CD4-positive, alpha-beta T cell treated with Interleukin-4 for 1 hour (primary cell): ENCODE measurements at places on chromosomes 2 and 18.

GRCh38 chr2:136384531-136385303, 266.8 kb upstream of the CXCR4 start:
- DNase-seq: peak; percentile 69

DNA sequence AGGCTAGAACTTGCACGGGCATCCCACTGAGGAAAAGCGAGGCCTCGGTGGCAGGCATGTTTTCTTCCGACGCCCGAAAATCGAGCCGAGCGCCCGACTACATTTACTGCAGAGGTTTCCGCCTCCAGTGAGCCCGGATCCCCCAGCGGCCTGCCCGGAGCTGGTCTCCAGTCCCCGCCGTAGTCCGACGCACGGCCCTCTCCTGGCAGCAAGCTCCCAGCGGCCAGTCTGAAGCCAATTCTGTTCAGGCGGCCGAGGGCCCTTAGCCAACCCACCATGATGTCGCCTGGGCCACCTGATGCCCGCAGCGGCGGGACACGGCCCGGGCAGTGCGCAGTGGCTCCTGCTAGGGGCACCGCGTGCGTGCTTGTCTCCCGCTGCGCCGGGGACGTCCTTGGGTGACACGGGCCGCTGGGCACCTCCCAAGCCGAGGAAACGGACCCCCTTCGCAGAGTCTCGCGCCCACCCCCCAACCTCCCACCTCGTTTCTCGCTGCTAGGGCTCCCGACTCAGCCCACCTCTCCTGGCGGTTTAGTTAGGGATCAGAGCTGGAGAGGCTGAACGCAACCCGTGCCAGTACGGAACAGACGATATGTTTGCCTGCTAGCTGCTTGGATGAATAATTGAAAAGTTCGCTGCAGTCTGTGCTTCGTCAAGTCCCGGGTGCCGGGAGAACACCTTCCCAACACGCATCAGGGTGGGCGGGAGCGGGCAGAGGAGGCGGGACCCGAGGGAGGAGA, 5.3 kb downstream of the ONECUT2 start:
- DNase-seq: no peak

GRCh38 chr2:78780256-78780655, 245.2 kb upstream of the REG3G start:
- no peak for DNase-seq

DNA sequence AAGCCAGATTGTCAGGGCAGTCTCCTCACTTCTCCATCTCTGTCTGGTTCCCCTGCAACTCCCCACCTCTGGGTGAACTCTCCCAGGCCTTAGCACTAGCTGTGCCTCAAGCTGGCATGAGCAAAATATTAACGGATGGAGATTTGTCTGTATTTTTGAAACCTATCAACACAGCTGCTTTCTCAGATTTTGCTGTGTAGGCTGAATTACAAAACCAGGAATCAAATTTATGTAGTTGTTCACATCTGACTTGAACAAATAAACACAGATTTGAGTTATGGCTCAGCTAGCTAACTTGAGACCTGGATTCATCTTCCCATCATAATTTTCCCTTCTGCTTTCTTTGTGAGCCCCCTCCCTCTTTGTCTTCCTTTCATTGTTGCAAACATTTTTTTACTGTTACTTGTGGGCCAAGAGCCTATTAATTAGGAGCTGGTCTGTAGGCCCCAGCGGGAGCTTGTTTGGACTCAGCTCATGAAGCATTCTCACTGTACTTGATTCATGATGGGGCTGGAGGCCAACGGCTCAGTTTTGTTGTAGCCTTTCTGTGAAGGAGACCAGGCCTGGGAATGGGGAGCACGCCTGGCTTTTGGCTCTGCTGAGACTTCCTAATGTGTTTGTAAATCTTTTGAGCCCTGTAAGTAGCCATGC, 164.1 kb upstream of the GATA6 start:
- DNase-seq: no peak

- no peak for DNase-seq
These were observed 244.1 kb downstream of the AGPS start for GRCh38 chr2:177636672-177637071.

- no peak for DNase-seq
These were observed 104.4 kb downstream of the OSBPL1A start for GRCh38 chr18:24293254-24293653.

DNA sequence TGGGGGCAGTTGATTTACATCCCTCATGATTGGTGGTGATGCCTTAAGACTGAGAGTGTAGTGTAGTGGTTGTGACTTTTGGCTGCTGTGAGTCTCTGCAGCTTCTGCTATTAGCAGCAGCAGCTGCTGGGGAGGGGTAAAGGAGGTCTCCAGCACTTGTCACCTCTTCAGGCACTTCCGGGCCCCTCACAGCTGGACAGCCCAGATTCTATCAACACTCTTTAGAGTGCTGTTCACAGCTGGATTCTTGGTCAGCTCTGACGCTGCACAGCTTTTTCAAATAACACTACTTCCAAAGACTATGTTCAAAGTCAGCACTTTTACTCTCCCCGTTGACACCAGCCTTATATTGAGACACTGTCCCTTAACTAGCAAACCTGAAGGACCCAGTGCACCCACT, 396.0 kb downstream of the MEIS1 start:
- no peak for DNase-seq

DNA sequence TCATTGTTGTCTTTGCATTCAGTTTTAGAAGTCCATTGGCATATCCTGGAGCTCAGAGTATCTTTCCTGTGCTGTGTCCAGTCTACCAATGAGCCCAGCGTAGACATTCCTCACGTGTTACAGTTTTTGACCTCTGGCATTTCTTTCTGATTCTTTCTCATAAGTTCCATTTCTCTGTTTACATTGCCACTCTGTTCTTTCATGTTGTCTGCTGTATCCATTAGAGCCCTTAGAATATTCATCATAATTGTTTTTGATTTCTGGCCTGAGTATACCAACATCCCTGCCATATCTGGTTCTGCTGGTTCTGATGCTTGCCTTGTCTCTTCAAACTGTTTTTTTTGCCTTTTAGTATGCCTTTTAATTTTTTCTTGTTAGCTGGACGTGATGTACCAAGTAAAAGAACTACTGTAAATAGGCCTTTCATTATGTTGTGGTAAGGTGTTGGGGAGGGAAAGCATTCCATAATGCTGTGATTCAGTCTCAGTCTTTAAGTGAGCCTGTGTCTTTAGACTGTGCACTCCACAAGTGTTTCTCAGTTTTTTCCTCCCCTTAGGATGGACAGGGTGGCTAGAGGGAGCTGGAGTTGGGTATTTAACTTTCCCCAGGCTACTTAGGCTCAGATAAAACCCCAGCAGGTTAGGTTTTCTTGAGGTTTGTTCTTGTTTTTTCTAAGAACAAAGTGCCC, 35.6 kb downstream of the CEP192 start:
- DNase-seq: no peak

GRCh38 chr2:27085062-27085672, 1.4 kb upstream of the KHK start:
- DNase-seq: no peak

DNA sequence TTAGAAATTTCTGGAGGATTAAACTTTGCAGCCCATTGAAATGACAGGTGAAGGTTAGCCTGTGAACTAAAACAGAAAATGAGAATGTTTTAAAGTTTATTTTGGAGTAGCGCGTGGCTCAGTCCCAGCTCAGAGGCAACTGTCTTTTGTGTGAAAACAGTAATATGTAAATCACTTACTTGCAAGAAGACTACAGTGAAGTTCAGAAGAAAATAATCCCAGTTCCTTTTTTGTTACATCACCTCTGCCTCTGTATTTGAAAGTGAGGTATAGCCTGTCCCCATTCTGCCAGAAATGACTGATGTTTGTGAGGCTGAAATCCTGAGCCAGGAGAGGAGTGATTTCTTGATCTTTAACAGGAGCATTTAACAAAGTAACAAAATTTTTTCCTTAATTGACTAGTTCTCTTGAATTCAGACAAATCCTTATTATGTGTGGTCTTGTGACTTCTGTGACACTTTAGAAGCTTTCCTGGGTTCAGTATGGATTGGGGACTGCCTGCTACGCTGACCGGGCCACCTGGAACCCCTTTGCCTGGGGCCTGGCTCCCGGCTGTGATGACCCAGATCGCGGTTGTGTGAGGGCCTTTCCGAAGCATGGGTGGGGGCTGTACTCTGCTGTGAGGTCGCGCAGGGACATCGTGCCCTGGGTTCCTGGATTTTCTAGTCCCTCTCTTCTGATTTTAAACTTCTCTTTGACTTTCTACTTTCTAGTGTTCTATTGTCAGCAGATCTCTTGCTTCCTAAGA, 24.3 kb downstream of the TRAPPC12 start:
- no peak for DNase-seq

GRCh38 chr2:120344976-120345581, 857 bp upstream of the INHBB start:
- DNase-seq: no peak

- no peak for DNase-seq
These were observed 43.4 kb downstream of the STK39 start for GRCh38 chr2:168203762-168204693.

DNA sequence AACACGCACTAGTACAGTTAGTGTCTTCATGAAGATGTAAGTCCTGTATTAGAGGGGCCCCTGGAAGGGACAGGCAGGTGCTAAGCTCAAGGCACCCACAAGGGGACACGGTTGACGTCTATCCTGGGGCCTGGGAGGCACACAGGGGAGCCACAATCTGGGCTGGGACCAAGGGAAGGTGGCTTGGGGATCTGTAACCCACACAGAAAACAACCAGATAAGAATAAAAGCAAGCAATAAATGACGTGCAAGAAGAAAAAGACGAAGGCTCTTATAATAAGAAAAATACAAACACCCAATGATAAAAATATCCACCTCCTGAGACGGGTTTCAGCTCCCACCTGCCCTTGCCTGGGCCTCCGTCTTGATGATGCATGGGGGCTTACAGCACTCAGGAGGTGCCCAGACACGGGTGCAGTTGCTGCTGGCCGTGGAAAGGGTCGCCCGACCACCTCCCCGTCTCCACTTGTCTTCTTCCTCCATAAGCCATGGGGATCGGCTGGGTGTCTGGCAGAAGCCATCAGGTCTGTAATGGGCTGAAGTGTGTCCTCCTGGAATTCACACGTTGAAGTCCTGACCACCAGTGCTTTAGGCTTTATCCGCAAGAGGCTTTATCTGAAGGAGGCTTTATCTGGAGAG, 73.9 kb downstream of the TWIST2 start:
- DNase-seq: no peak

GRCh38 chr2:43100883-43101662, 125.3 kb downstream of the ZFP36L2 start:
- DNase-seq: no peak

DNA sequence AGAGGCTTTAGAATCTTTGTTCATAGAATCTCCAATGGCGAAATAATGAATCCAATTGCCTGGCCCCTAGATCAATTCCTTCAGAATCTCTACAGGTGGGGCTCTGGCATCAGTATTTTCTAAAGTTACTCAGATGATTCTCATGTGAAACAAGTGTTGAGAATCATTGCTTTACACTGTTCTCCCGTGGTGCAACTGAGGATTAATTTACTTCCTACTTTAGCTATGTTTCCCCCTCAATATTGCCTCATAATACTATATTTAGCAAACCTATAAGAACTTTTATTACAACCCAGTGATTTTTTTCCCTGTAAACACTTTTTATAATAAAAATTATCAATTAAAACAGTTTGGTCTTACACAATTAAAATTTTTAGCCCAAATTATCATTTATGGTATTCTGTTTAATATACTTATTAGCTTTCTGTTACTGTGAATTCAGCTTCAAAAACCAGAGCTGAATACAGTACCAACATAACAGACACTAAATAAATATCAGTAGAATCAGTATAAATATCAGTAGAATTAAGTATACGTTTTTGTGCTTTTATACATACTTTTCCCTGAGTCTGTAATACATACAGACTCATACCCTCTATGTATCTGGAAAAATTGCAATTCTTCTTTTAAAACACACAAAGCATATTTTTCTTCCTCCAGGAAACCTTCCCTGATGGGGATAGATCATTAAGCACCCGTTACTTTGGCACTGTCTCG, 20.8 kb downstream of the SLC38A11 start:
- no peak for DNase-seq

DNA sequence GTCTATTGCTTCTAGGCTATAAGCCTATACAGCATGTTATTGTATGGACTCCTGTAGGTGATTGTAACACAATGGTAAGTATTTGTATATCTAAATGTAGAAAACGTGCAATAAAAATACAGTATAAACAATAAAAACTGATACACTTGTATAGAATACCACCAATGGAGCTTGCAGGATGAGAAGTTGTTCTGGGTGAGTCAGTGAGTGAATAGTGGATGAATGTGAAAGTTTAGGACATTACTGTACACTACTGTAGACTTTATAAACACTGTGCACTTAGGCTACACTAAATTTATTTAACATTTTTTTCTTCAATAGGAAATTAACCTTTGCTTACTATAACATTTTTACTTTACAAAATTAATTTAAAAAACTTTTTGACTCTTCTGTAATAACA, 679.2 kb upstream of the ZNF804A start:
- DNase-seq: no peak

- peak; percentile 33 for DNase-seq
These were observed 1.0 kb downstream of the ZDBF2 start for GRCh38 chr2:206275312-206276055.

GRCh38 chr2:23027396-23027795, 357.6 kb upstream of the KLHL29 start:
- DNase-seq: no peak

DNA sequence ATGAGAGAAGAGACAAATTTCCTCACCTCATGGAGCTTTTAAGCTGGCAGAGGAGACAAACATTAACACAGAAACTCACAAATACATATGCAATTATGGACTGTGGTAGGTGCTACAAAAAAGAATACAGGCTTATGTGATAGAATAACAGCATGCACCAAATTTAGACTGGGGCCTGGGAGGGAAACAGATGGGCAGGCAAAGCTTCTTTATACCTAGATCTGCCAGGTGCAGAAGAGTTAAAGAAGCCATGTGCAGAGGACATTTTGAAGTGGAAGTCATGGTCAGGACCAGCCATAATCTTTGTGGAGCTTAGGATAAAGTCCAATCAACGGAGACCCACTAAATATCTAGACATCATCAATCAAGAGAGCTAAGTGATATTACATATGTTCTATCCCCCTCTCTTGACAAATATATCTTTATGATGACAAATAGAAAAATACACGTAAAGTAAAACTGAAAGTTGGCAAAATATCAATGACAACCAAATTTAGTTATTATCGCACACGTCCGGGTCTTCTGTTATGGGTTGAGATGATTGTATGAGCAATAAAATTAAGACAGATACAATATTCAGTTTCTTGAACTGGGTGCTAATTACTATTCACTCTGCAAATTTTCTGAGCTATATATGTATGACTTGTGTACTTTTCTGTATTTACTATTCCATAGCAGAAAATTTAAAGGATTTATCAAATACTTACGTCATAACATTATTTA, 44.1 kb downstream of the CD28 start:
- DNase-seq: no peak

- DNase-seq: no peak
These were observed 344.1 kb downstream of the TDRD15 start for GRCh38 chr2:21467910-21468309.

DNA sequence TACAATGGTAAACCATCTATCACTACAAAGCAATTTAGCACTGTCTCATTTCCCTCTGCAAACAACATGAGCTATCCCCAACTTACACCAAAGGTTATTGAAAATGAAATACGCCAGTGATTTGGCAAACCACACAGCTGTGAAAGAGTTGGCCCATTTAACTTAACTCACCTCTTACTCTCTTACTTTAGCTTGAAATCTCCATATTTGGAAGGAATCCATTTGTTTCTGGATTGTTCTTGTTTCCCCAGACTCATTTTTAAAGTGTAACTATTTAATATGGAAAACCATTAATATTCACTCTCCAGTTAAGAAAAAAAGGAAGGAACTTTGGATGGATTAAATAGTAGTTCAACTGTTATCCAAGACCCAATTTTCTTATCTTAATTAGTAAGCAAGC, 93.7 kb upstream of the TRIB2 start:
- DNase-seq: no peak

GRCh38 chr2:33287507-33288005, 188.9 kb upstream of the RASGRP3 start:
- no peak for DNase-seq
